ENCODE measurements at places on chromosomes 1 and 21.

DNA sequence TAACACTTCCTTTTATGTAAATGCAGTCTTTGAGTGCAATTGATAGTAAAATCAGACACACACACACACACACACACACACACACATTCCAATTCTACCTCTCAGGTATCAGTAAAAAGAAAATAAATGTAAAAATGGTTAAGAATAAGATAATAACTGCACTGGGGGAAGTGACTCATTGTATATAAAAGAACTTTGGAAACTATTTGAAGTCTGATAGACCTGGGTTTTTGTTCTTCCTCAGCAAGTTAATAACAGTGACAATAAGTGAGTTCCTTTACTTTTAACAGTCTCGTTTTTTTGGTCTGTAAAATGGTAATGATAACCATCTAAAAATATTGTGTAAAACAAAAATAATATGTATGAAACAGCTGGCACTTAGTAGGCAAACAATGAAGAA, 1815.0 kb downstream of the MRPL39 start:
- DNase-seq: no peak

- no peak for DNase-seq
Observed at GRCh38 chr1:37472994-37473393, 1.4 kb upstream of the ZC3H12A start.

GRCh38 chr1:87074001-87074795, 159.8 kb downstream of the HS2ST1 start:
- no peak for DNase-seq

DNA sequence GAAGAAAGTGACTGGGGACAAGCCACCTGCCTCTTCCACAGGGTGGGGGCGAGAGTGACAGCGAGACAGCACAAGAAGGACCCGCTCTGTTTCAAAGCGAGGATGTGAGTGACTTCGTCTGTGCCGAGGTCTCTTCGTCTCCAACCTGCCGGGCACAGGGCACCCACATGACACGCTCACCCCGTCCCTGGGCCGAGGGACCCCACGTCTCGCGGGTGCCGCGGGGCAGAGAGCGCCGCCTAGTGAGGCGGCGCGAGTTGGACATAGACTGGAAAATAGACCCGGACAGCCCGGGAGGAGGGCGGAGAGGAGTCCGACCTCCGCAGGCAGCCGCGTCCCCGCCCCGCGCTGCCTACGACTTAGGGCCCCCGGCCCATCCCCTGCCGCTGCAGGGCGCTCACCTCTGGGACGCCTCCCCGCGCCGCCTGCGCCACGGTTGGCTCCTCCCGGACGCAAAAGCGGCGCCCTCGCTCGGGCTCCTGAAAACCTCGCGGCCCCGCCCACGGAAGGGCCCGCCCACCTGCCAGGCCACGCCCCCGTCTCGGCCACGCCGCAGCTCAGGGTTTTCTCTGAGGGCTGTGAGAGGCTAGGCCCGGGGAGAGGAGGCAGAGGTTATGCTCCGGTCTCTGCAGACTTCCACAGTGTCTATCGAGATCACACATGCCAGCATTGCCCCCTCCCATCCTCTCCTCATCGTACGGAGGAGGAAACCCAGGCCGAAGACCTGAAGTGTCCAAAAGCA, at the start of gene TLR5:
TSS of gene TLR5 (minus strand) at position 454 of the 742 bp plus-strand sequence. CDS start 30,217 bp downstream, outside the sequence.
- DNase-seq: peak; percentile 89

DNA sequence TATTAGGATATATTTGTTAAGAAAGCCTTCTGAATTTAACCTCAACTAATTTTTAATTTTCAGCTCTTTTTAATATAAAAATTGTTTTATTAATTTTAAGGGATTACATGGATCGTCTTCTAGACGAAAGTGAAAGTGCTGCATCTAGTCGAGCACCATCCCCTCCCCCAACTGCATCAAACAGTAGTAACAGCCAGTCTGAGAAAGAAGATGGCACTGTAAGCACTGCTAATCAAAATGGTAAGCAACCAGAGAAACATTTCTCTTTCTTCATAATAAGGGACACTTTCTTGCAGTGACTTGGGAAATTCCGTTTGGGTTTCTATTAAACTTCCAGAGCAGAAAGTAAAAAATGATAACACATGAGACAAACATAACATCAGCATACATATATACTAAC, 56.9 kb downstream of the MIER1 start:
- DNase-seq: peak; percentile 49

- DNase-seq: no peak
Observed at GRCh38 chr1:156505679-156506298, 5.2 kb upstream of the MEF2D start.

- DNase-seq: no peak
Observed at GRCh38 chr1:237042892-237043576, 1.1 kb downstream of the RYR2 start.

DNA sequence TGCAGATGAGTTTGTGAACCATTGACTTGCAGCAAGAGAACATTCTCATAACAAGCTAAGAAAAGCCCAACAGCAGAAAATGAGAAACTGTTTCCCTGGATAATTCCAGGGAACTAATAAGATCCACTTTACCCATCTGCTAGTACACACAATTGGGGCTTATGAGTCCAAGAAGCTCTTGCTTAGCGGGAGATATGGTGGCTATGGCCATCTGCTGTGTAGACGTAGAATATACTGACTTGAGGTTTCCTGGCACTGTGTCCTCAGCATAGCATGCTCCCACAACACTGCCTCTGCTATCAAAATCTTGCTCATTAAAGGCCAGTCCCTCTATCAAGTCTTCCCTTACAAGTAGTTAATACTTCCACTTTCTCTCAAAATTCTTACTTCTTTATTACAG, 6.8 kb upstream of the RXRG start:
- no peak for DNase-seq

DNA sequence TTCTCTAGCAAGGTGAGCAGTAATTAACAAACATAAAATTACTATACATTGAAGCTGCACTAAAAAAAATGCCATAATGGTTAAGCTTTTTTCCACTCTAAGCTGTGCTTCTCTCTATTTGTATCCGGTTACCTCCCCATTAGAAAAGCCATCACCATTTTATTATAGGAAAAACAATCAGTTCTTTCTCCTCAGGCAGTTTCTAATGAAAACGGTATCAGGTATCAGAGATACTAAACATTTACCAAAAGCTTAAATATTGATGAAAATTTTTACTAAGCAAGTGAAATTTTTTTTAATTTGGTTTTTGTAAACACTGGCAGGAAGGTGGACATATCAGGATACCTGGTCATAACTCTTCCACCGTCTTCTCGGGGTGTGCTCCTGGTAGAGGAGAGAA, 14.2 kb downstream of the NTPCR start:
- DNase-seq: no peak

DNA sequence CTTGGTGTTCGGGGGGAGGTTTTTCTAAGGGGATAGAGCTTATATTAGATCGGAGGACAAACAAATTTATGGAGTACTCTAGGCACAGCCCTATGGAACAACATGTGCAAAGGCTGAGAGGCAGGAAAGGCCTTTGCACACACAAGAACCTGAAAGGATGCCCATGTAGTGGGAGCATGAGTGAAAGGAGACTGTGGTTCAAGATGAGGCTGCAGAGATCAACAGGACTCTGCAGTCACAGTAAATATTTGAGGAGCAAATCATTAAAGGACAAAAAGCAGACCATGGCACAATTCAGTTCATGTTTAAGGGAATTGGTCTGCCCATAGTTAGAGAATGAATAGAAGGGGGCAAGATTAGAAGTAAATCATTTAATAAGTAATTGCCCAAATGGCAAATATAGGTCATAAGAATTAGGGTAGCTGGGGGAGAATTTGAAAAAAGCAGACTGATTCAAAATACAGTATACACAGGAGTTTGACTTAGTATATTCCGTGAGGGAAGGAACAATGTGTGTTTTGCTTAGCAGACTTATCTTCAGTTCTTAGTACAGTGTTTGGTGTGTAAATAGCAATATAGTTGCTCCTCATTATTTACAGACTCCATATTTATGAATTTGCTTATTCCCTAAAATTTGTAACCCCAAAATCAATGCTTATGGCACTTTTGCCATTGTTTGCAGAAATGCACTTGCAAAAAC, 268.1 kb downstream of the SEC16B start:
- no peak for DNase-seq
